A673 (cell line): ENCODE measurements at places on chromosomes 1 and 21.

DNA sequence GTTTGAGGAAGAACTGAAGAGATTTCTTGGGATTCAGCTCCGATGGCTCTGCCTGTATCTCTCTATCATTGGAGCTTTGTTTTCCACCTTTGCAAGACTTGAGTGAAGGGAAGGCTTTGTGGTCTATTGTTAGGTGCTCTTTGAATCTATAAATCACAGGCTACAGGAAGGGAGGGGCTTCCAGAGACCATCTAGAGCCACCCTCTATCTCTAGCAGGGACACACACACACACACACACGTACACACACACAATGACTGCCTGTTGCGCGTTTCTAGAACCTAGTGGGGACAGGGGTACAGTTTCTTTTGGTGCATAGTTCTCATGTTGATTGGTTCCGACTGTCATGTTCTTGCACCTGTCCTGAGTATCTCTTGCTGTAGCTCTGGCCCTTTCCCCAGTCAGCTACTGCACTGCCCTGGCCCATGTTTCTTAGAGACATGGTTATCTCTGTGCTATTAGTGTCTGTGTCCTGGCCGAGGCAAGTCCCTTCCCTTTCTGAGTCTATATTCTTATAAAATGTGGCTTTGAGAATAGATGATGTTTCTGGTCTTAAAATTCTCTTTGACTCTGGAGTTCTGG lies 60.7 kb downstream of the MAN1C1 start:
- no peak for DNase-seq

DNA sequence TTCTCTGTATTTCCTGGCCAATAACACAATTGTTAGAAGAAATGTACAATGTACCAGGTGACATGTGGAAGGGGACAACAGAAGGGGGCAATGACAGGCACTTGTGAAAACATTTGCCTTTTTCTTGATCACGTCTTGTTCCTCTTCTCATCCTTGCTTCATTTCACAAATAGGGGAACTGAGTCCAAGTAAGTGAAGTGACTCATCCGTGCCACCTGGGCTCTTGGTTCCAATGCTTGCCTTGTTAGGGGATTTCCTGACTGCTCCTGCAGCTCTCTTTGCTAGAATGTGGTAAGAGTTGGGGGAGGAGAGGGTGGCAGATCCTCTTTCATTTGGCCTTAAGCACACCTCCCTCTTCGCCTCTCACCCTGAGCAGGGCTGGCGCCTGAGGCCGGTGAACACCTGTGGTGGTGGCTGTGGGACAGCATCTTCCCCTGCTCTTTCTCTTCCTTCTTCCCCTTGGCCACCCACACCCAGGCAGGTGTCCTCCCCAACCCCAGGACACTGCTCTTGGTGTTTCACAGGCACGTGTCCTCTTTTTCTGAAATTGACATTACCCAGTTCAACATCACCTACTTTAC lies 2.2 kb upstream of the RHEX start:
- DNase-seq: no peak

- DNase-seq: no peak
Measured at GRCh38 chr1:117181630-117182041, 29.1 kb downstream of the VTCN1 start.

DNA sequence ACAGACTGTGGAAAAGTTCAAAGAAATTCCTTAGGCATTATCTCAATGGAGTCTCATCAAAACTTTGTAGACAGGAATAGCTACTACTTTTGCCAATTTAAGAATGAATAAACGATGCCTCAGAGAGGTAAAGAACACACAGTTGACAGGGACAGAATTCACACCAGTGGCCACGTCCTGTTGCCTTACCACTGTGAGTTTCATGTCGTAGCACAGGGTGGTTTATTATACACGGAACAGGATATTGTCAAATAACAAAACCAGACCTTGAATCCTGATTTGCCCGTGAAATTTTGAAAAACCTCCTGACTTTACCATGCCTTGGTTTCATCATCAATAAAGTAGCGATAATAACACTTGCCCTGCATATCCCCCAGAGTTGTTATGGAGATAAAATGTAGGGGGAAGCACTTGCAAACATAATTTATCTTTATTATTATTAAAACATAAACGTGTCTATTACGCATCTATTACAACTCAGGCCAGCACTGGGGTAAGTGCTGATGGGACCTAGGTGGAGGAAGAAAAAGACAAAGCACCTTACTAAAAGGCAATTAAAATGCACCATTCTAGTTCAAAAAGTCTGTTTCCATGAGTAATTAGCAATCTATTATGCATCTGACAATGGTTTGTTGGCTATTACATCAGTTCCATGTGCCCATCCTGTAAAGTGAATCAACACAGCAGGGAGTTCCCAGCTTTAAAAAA lies 408.1 kb upstream of the RUNX1 start:
- no peak for DNase-seq

GRCh38 chr1:47866601-47867437 lies 130.4 kb downstream of the TRABD2B start:
- no peak for DNase-seq

DNA sequence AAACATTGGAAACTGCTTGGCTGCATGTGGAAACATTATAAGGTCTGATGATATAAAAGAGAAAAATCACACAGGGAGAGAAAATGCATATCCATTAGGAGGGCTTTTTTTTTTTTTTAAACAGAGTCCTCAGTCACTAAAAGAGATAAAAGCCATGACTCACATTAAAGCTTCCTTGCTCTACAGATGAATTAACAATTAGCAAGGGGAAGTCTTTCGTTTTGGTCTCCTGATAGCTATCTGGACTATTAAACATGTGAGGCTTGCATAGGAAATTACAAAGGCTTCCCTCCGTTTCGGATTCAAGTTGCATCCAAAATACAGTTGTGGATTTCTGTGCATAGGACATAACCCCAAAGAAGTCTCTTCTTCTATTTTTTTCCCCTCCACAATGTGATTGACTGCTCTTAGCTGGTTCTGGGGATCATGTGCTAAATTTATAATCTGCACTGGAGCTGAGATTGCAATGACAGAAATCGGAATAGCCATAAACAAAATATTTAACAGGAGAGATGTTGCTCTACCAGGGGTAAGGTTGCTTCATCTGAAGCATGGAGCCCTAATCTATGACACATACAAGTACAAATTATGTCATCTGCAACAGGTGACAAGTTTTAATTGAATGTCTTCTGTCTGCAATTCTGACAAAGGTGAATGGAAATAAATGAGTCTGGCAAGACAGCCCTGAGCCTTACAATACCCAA lies 146.8 kb downstream of the ESRRG start:
- peak; percentile 13 for DNase-seq

DNA sequence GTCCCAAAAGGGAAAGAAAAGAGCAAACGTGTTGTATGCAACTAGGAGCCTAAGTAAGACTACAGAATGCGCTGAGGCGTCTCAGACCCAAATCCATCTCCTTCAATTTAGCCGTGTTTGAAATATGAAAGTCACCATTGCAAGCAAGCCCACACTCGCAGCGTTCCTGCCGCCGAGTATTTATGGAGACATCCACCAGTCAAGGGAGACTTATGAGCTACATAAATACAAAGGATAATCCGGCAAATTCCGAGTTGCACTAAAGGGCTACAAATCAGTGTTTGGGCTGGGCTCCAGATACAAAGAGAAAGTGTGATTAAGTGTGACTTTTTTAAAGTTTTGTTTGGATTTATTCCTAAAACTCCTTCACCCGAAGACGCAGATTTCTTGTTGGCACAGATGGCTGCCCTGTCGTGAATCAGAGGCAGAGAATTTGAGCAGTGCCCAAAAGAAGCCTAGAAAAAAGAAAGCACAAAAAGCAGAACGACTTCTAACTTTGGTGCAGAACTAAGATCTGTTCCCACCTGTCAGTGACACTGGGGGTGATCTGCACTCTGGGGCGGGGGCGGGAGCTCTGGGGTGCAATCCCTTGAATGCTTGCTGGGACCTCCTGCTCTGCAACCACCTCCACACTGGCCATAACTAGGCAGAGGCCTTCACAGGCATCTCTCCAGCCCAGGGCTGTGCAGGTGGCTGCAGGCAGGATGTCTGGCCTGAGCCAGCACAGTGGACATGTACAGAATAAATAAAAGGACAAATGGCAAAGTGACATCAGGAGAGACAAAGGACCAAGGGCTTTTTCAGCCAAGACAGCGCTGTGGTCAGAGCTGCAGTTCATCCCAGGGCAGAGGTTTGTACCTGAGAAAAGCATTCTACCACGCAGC lies 489.7 kb downstream of the NPHP4 start:
- no peak for DNase-seq

- no peak for DNase-seq
Measured at GRCh38 chr1:170424346-170424745, 107.6 kb upstream of the GORAB start.

DNA sequence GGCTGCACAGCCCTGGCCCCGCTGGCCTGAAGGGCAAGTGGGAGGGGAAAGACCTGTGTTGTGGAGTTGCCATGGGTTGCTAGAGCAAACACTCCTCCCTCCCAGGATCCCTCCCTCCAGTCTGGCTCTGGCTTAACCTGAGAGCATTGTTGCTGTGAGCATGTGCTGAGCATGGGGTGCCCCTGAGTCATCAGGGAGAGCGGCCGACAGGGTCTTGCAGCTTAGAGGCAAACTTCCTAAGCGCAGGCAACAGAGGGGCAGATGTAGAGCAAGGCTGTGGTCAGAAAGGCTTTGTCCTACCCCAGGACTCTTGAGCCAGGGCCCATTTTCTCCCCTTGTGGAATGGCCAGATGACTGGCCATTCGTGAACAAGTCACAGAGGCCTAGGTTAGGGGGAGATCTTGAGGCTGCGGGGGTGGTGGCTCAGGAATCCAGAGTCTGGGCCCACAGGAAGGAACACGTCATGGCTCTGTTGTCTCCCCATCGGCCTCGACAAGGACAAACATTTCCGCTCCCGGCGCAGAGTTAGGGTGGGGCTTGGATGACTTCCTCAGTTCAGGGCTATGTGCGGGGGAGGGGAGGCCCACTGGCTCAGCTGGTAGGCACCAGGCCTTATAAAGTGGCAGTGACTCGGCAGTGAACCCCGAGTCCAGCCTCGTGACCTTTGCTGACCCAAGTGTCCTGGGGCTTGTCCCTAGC lies 362 bp upstream of the DYNLT4 start:
- DNase-seq: peak; percentile 97

GRCh38 chr1:25062621-25063255 lies 132.7 kb upstream of the RUNX3 start:
- DNase-seq: no peak

DNA sequence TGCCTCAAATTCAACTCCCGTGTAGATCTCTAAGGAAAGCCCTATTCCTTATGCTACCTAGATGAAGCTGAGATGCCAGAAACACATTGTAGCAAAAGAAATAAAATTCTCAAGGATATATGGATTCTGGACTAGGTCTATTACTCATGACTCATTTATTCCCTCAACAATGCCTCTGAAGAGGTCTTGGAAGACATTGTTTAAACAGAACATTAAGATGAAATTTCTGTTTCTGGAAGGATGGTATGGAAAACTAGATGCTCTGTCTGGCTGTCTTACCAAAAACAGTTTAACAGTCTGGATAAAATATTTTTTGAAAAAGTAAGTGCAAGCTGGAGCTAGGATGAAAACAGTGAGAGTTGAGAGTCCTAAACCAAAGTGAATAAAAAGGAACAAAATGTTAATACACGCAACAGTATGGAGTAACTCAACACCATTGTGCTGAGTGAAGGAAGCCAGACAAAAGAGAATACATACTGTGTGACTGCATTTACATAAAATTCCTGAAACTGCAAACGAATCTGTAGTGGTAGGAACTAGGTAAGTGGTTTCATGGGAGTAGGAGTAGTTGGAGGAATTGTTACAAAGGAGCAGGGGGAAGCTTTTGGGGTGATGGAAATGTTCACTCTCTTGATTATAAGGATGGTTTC lies 59.3 kb upstream of the GNG12 start:
- DNase-seq: no peak

GRCh38 chr1:84709131-84709530 lies 18.9 kb upstream of the SSX2IP start:
- DNase-seq: no peak

GRCh38 chr1:65437616-65438015 lies 17.1 kb downstream of the LEPR start:
- DNase-seq: no peak

GRCh38 chr1:26541816-26542711 lies 12.5 kb downstream of the RPS6KA1 start:
- DNase-seq: peak; percentile 48

- DNase-seq: no peak
Measured at GRCh38 chr21:43593078-43593477, 66.2 kb downstream of the HSF2BP start.

- DNase-seq: no peak
Measured at GRCh38 chr1:237528545-237528944, 362.2 kb downstream of the ZP4 start.
